Osteoblast (primary cell): ENCODE measurements at places on chromosomes 3 and 15. TPM values are rescaled to one million over a fixed set of nuclear protein-coding genes. Genes with fewer than 3 reads are reported as not detected.

DNA sequence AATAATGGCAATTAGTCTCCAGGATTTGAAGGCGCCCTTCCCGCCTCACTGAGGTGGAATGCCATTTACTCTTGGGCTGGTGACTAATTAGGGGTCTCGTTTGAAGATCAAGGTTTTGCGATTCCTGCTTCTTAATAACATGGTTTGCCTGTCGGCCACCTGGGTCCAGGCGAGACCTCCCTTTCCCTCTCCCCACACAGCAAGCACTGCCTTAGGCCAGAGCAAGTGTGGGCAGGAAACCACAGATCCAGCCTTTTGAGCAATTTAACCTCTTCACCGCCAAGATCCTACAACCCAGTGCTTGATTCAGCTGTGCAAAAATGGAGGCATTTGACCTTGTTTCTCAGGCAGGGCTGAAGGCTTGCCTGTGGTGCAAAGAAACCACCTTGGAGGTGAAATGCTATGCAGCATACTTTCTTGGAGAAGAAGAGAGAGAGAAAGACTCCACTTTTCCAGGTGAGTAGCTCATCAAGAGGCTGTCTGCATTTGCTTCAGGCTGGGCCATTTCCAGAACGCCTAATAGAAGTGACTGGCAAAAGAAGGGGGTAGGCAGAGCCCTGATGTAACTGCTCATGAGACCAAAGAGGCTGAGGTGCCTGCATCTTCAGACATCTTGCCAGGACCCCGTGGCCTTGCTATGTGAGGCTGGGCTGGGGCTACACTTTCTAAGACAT is 34.1 kb upstream of the WNT5A start:
- H3K4me3 ChIP-seq = no peak overlapping the region
- no peaks in the 10 kb centered on the region for H3K27me3 ChIP-seq
- no peak overlapping the region for H3K27ac ChIP-seq
- no peak for DNase-seq

DNA sequence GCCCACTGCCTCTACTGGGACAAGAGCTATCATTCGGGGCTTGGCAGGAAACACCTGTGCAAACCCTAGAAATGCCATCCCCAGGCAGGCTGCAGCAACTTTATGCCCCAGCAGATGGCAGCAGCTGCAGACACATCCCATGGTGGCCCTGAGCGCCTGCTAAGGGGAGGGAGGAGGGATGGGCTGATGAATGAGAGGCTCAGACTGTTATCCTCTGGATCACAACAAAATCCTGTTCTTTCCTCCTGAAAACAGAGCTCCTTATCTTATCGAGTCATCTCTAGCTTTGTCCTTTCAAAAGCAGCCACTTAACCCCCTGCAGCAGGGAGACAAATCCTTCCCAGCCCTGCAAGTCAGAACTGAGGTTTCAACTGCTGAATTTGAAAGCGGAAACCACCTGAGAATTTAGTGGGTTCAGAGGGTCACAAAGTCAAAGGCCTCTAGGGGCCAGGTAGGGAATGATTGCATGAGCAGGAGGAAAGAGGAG is 90.6 kb upstream of the PROK2 start:
- no peak overlapping the region for H3K4me3 ChIP-seq
- no peaks in the 10 kb centered on the region for H3K36me3 ChIP-seq
- peak; percentile 94 for DNase-seq
- no peak overlapping the region for H3K27ac ChIP-seq

- no peaks in the 10 kb centered on the region for H3K27me3 ChIP-seq
- H3K27ac ChIP-seq = peak overlapping the region; percentile 97
- no peak overlapping the region for H3K4me3 ChIP-seq
- H3K36me3 ChIP-seq = no peaks in the 10 kb centered on the region
- peak; percentile 47 for DNase-seq
- H3K4me1 ChIP-seq = peaks cover 55% of the 10 kb centered on the region
Observed at GRCh38 chr3:171804618-171805389, 5.5 kb downstream of the PLD1 start.

The SCG5 gene
- total RNA-seq = 6.8 and 9.0 TPM in 2 replicates

The PRC1 gene
- 17.1 and 17.7 TPM in 2 replicates for total RNA-seq

DNA sequence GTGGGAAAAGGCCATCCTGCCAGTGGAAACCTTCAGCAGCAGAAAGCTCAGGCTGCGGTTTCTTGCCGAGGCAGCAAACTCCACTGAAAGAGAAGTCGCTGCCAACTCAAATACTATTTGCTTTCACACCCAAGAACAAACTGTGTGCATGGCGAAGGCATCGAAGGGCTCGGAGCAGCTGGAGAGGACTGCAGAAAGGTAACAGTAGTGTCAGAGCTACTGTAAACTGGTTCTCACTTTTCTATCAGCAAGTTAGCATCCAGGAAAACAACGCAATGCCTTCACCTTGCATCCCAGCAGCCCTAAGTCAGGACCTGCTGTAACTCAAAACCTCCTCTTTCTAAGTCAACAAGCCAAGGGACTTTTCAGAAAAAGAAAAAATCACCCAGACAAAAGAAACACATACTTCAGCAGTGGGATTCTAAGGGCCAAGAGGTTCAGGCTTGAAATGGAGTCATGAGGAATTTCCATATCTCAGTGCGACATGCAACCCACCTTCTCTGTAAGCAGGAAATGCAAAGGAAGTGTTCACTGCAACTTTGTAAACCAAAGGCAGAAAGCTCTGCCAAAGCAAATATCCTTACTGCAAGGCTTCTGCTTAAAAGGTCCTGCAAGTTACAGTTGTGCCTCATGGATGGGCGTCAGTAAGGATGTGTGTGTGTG is 193.5 kb downstream of the FOXP1 start:
- no peaks in the 10 kb centered on the region for H3K36me3 ChIP-seq
- H3K4me3 ChIP-seq = peak overlapping the region; percentile 18
- H3K27ac ChIP-seq = peak overlapping the region; percentile 53
- no peaks in the 10 kb centered on the region for H3K27me3 ChIP-seq
- peaks cover 25% of the 10 kb centered on the region for H3K4me1 ChIP-seq

GRCh38 chr3:121223116-121223515 is 315.1 kb downstream of the STXBP5L start:
- H3K27me3 ChIP-seq = no peaks in the 10 kb centered on the region
- no peak overlapping the region for H3K4me3 ChIP-seq
- H3K36me3 ChIP-seq = no peaks in the 10 kb centered on the region
- H3K4me1 ChIP-seq = no peaks in the 10 kb centered on the region

GRCh38 chr15:93771196-93772030 is 459.9 kb upstream of the MCTP2 start:
- DNase-seq = no peak
- no peaks in the 10 kb centered on the region for H3K4me1 ChIP-seq
- no peak overlapping the region for H3K27ac ChIP-seq
- H3K4me3 ChIP-seq = no peak overlapping the region
- no peaks in the 10 kb centered on the region for H3K36me3 ChIP-seq

DNA sequence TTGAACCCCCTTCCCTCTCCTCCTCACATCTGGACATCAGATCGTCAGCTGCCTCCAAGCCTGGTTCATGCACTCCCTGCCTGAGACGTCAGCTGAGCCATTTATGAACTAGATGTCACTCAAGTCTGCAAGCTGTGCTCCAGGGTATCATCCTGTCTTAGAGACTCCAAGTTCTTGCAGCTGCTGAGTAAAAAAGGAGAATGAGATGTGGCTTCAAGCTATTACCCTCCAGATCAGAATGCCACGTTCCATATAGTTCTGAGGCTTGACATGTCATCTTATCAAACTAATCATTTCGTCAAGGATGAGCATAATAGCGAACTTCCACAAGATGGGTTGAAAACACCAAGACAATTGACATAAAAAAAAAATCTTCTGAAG is 766.3 kb downstream of the TBL1XR1 start:
- H3K4me3 ChIP-seq = no peak overlapping the region
- H3K4me1 ChIP-seq = no peaks in the 10 kb centered on the region
- no peak overlapping the region for H3K27ac ChIP-seq
- H3K36me3 ChIP-seq = no peaks in the 10 kb centered on the region
- no peak for DNase-seq

The DPPA2 gene
- not detected in 2 replicates for total RNA-seq

- no peaks in the 10 kb centered on the region for H3K27me3 ChIP-seq
- peak; percentile 57 for DNase-seq
Observed at GRCh38 chr15:92095693-92096092, 242.2 kb downstream of the SLCO3A1 start.

The ACAN gene
- 4.7 and 12.7 TPM in 2 replicates for total RNA-seq

- H3K27ac ChIP-seq = no peak overlapping the region
- H3K36me3 ChIP-seq = no peaks in the 10 kb centered on the region
- no peaks in the 10 kb centered on the region for H3K27me3 ChIP-seq
- no peak for DNase-seq
- H3K4me1 ChIP-seq = no peaks in the 10 kb centered on the region
Observed at GRCh38 chr15:49327927-49328326, 95.1 kb upstream of the FGF7 start.

DNA sequence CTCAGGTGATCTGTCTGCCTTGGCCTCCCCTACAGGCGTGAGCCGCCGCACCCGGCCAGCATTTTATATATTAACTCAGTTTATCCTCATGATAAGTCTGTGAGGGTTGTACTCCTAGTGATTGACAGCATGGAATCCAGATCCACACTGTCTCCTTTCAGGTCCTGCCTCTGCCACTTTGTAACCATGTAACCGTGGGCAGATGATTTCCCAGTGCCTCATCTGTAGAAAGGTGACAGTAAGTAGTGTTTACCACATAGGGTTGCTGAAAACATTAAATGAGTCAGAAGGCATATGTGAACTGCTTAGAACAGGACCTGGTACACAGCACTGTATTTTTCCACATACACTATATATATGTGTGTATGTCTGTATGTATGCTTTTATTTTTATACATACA is 2.4 kb downstream of the FYTTD1 start:
- H3K4me1 ChIP-seq = peaks cover 22% of the 10 kb centered on the region
- H3K4me3 ChIP-seq = no peak overlapping the region
- H3K36me3 ChIP-seq = no peaks in the 10 kb centered on the region
- H3K27me3 ChIP-seq = no peaks in the 10 kb centered on the region

- no peaks in the 10 kb centered on the region for H3K27me3 ChIP-seq
- H3K36me3 ChIP-seq = no peaks in the 10 kb centered on the region
- no peaks in the 10 kb centered on the region for H3K4me1 ChIP-seq
- no peak overlapping the region for H3K27ac ChIP-seq
- H3K4me3 ChIP-seq = no peak overlapping the region
Observed at GRCh38 chr3:160886421-160886820, 130.4 kb downstream of the PPM1L start.

- DNase-seq = peak; percentile 22
- no peaks in the 10 kb centered on the region for H3K27me3 ChIP-seq
- H3K4me1 ChIP-seq = no peaks in the 10 kb centered on the region
- no peaks in the 10 kb centered on the region for H3K36me3 ChIP-seq
Observed at GRCh38 chr3:21621181-21621651, 129.8 kb downstream of the ZNF385D start.

The FBXL22 gene
- 0.59 and 1.8 TPM in 2 replicates for total RNA-seq

GRCh38 chr3:157282261-157283191 is 122.6 kb upstream of the CCNL1 start:
- H3K27me3 ChIP-seq = no peaks in the 10 kb centered on the region
- H3K27ac ChIP-seq = peak overlapping the region; percentile 65
- peaks cover 47% of the 10 kb centered on the region for H3K4me1 ChIP-seq
- peak; percentile 82 for DNase-seq

The SMCO1 gene
- not detected in 2 replicates for total RNA-seq

The STT3B gene
- 216 and 247 TPM in 2 replicates for total RNA-seq

GRCh38 chr15:40253167-40253790 is 14.4 kb downstream of the PAK6 start:
- no peak overlapping the region for H3K27ac ChIP-seq
- H3K27me3 ChIP-seq = peaks cover 50% of the 10 kb centered on the region
- no peaks in the 10 kb centered on the region for H3K36me3 ChIP-seq
- peak overlapping the region; percentile 69 for H3K4me3 ChIP-seq

The EAF1 gene
- 22.7 and 29.0 TPM in 2 replicates for total RNA-seq

The MYO5C gene
- total RNA-seq = under 0.01 TPM in 2 replicates

- peaks cover 18% of the 10 kb centered on the region for H3K4me1 ChIP-seq
- peaks cover 72% of the 10 kb centered on the region for H3K36me3 ChIP-seq
- H3K4me3 ChIP-seq = no peak overlapping the region
- no peaks in the 10 kb centered on the region for H3K27me3 ChIP-seq
- no peak overlapping the region for H3K27ac ChIP-seq
- DNase-seq = no peak
Observed at GRCh38 chr15:90469723-90470122, 60.0 kb upstream of the CRTC3 start.

The VILL gene
- 6.8 and 7.6 TPM in 2 replicates for total RNA-seq

DNA sequence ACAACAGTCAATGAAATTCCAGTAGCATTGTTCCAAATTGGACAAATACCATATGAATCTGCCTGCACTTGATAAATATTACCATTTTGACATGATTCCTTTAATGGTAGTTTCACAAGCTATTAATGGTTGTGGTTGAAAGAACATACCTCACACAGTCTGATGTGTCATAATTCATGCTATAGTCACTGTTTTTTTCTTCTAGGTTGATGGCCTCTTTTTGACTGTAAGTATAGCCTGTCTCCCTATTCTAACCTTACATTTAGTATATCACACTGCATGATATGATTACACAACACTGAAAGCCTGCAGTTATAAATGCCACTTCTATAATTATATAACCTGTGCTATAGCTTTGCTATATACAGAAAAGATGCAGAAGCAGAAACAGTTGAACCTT is 834.1 kb downstream of the NSUN3 start:
- no peak overlapping the region for H3K4me3 ChIP-seq
- H3K27me3 ChIP-seq = no peaks in the 10 kb centered on the region
- no peaks in the 10 kb centered on the region for H3K36me3 ChIP-seq
- no peak overlapping the region for H3K27ac ChIP-seq
- no peak for DNase-seq

The THRB gene
- 0.36 and 0.88 TPM in 2 replicates for total RNA-seq

- no peak for DNase-seq
- no peaks in the 10 kb centered on the region for H3K27me3 ChIP-seq
- no peaks in the 10 kb centered on the region for H3K36me3 ChIP-seq
- H3K27ac ChIP-seq = peak overlapping the region; percentile 62
Observed at GRCh38 chr15:38707802-38708671, 143.4 kb upstream of the RASGRP1 start.

DNA sequence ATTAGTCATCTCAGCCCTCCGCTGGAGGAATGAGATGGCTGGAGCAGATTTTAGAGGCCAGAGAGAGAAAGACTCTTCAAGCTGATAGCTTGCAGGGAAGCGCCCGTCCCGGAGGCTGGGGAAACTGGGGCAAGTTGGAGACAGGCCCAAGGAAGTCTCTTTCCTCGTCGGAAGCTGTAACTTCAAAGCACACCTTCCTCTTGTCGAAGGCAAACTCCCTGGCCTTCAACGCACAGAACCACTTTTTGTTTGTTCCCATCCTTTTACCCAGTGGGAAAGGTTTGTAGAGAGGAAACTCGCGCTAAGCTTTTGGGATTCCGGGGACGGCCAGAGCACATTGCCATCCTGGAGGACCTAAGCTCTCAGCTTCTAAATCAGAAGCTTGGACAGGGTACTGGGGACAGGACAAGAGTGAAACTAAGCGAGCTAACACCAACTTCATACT is 900 bp upstream of the EOMES start:
- no peaks in the 10 kb centered on the region for H3K36me3 ChIP-seq
- peak overlapping the region; percentile 21 for H3K4me3 ChIP-seq

DNA sequence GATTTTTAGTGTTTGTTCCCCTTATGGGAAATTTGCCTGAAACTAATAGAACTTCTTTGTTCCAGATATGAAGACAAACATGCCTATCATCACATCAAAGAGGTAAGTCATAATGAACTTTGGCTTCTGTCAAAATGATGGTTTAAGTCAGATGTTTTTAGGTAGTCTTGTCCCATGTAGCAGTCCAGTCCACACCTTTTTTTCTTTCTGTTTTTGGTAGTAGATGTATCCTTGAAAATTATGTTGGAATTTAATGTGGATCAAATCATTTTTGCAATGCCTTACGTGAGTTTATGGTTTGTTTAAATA is 12.1 kb downstream of the TSEN2 start:
- no peak overlapping the region for H3K27ac ChIP-seq
- H3K27me3 ChIP-seq = no peaks in the 10 kb centered on the region
- no peaks in the 10 kb centered on the region for H3K4me1 ChIP-seq
- DNase-seq = no peak
- peaks cover 66% of the 10 kb centered on the region for H3K36me3 ChIP-seq

GRCh38 chr3:97089621-97090020 is 275.2 kb downstream of the EPHA6 start:
- H3K4me3 ChIP-seq = no peak overlapping the region
- H3K4me1 ChIP-seq = no peaks in the 10 kb centered on the region
- no peaks in the 10 kb centered on the region for H3K36me3 ChIP-seq
- no peak overlapping the region for H3K27ac ChIP-seq
- no peaks in the 10 kb centered on the region for H3K27me3 ChIP-seq
- no peak for DNase-seq
